NCI-H524 treated with DMSO at 0.1 percent for 48 hours (cell line): ENCODE measurements at places on chromosomes 3 and 15.

- DNase-seq, result no peak
Measured at GRCh38 chr3:83500422-83500821, 1458.4 kb upstream of the CADM2 start.

GRCh38 chr3:164364111-164364510, 714.2 kb downstream of the SI start:
- DNase-seq, result no peak

GRCh38 chr3:88369337-88369736, 219.6 kb downstream of the C3orf38 start:
- DNase-seq, result no peak

DNA sequence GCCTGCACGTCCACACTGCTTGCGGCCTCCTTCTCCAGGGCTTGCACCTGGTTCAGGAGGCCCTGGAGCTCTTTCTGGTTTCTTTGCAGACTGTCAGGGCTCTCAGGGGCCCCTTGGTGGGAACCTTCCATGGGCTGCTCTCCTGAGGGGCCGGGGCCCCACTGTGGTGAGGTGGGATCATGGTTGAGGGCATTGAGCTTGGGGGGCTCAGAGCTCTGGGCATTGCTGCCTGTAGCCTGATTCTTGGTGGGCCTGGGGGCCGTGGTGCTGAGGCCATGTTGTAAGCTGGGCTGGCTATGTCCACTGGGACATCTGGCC, 7.5 kb downstream of the XIRP1 start:
- no peak for DNase-seq

- no peak for DNase-seq
Measured at GRCh38 chr3:186267758-186268157, 94.3 kb downstream of the DGKG start.

- DNase-seq, result no peak
Measured at GRCh38 chr3:196174652-196175051, 36.5 kb downstream of the ZDHHC19 start.

GRCh38 chr15:51229907-51230330, 108.5 kb downstream of the CYP19A1 start:
- no peak for DNase-seq
